ENCODE measurements at places on chromosomes 5 and 9.
A peak's percentile ranks its signal among the peaks of the same experiment; 100 is the strongest.

- no peak for DNase-seq
Observed at GRCh38 chr5:65015767-65016166, 247.0 kb downstream of the CWC27 start.

DNA sequence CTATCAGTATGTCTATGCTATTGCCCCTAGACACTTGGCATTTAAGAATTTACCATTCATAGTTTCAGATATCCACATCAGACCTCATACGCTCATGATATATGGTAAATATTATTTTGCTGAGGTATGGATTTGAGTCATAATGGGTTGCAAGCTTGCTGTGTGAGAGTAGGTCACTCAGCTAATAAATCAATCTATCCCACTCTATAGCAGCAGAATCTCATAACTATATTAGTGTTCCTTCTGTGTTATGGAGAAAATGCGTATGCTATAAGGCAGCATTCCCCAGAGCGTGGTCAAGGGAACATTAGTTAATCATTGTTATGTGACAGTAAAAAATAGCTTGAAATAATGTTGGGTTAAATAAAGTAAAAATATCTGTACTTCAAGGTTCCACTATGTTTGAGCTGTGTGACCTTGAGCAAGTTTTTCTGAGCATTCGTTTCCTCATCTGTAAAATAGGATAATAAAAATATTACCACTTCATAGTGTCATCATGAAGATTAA is 7.7 kb downstream of the TRIM32 start:
- DNase-seq = no peak

GRCh38 chr5:91028499-91028956 is 354.6 kb downstream of the ARRDC3 start:
- DNase-seq = no peak

DNA sequence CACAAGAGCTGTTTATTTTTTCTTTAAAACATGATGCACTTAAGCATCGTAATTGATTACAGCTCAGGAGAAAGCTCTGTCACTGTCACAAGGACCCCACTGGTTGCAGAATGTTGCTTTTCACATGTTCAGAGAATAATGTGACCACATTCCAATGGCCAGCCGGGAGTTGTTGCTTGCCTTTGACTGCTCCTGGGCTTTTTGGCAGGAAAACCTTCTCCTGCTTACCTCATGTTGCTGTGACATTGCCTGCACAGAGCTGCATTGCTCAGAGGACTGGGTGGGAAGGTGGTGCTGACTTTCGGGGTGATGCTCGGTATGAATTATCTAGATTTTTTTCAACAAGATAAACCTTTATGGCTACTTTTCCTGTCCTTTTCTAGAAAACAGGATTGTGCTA is 88.2 kb downstream of the PALM2AKAP2 start:
- DNase-seq = no peak

DNA sequence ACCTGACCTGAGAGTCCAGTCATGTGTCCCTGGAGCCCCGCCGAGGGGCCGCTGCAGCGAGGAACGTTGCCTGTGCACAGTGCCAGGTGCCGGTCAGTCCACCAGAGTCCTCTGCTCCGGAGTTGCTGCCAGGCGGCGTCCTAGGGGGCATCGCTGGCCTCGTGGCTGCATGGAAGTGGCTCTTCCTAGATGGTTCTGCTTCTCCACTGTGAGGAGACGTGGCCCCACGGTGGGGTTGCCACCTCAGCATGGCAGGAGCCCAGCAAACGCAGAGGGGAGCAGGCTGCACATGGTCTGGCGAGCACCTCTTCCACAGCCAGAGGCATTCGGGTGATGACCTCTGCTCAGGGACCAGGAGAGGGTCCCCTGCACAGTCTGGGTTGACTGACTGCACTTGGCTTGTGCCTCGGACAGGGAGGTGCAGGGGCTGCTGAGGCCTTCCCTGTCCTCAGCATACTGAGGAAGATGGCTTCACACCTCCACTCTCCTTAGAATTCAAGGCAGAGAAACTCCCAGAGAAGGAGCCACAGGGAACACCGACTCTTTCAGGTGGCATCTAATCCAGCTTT is 25.9 kb upstream of the POMT1 start:
- no peak for DNase-seq

GRCh38 chr5:105619725-105620124 is 2051.0 kb downstream of the EFNA5 start:
- no peak for DNase-seq

DNA sequence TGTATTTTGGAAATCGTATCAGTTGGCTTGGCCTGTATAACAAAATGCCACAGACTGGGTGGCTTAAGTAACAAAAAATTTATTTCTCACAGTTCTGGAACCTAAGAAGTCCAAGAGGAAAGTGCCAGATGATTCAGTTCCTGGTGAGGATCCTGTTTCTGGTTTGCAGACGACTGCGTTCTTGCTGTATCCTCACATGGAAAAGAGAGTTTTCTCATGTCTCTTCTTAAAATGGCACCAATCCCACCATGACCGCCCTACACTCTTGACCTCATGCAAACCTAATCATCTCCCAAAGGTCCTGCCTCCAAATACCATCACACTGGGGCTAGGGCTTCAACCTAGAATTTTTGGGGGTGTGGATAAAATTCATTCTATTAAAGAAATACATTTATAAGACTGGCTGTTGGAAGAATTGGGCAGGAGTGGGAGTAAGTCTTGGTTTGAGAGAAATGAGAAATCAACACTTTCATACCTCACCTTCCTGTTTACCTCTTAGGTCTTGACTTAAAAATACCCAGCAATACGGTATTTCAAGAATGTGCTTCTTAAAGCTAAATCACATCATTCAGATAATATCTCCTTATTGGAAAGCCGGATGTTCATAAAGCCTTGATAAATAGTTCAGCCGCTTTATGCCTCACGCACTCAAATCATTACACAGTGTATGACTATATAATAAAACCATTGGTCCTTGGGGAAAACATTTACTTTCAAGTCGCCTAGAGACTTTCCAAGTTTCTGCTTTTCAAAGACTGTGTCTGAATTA is 28.7 kb downstream of the PTTG1 start:
- no peak for DNase-seq

DNA sequence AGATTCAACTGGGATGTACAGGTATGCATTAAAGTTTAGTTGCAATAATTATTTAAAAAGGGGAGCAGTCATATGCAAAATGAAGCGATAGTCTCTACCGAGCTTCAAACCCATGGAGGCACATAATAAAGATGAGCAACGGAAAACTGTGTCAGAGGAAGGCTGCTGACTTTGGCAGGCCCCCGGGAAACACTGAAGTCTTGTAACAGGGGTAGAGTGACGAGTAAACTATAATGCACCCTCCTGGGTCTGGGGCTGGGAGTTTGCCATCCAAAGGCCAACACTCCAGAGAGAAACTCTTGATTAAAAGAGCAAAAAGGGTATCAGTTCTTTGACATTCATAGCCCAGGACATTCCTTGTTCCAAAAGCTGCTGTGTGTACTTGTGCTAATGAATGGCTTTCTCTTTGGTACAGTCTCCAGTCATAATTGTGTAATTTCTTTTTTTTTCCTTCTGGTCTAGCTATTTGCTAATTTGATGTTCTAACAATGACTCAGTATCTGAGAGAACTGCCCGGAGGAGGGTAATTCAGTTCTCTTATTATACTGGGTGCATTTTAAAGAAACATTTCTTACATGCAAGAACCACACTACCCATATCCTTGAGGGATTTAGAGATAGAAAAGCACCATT is 59.2 kb downstream of the TNC start:
- DNase-seq = no peak

GRCh38 chr5:175623088-175623487 is 34.8 kb upstream of the HRH2 start:
- no peak for DNase-seq

GRCh38 chr5:38519476-38519875 is 37.0 kb downstream of the LIFR start:
- DNase-seq = no peak

DNA sequence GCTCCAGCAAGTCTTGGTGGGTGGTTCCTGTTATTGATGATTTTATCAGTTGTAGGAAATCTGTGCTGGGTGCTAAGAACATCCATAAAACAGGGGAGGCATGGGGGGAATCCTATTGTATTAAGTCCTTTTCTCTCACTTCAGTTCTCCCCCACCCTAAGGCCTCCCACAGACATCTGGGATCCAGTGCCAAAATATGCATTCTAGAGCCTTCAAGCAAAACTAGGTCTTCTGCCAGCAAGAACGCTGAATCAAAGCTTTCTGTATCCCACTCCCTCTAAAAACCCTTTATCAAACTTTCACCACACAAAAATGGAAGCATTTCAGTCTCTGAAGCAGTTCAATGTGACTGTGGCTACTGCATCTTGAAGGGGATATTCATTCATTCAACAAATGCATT is 281.9 kb downstream of the GAS1 start:
- DNase-seq = no peak

DNA sequence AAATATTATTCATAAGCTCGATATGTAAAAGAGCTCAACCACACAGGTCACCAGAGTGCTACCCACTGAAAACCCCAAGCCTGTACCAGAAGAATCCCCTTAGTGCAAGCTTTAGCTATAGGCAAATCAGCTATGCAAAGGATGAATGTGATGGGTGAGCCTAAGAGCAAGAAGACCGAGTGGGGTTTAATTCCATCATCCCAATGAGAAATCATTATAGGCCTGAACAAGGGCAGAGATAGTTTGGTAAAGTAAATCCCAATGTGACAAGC is 21.8 kb downstream of the ELOVL7 start:
- DNase-seq = no peak

DNA sequence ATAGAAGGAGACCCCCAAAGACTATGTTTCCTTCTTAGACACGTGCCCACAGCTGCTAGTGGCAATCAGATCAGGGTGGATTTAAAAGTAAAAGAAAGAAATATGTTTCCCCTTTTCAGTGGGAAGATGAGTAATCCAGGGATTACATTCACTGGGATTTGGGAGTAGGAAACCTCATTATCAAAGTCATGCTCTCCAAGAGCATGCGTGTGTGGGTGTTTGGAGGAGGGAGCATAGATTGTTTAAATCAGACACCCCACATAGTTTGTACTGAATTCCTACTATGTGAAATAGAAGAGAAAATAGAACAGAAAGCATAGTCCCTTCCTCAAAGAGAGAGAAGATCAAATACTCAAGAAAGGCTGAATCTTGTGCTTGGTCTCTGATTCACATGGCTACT is 65.5 kb upstream of the TBCA start:
- DNase-seq = no peak

- DNase-seq = no peak
Observed at GRCh38 chr5:155532621-155533311, 519.2 kb downstream of the KIF4B start.

GRCh38 chr9:8899511-8899910 is 1099.9 kb upstream of the DMAC1 start:
- DNase-seq = no peak

DNA sequence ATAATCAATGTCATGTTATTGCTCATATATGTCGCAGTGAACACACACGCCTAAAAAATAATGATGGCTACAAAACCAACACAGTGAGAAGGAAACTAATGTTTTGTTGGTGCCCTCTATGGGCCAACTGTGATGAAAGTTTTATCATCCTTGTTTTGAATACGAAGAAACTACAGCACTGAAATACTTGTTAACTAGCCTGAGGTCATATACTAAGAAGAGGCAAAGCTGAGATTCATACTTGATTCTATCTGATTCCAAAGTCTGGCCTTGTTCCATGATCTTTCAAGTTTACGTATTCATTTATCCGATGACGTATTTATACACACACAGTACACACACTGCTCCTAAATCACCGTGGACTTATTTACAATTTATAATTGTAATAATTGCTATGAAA is 16.1 kb upstream of the DRD1 start:
- no peak for DNase-seq

DNA sequence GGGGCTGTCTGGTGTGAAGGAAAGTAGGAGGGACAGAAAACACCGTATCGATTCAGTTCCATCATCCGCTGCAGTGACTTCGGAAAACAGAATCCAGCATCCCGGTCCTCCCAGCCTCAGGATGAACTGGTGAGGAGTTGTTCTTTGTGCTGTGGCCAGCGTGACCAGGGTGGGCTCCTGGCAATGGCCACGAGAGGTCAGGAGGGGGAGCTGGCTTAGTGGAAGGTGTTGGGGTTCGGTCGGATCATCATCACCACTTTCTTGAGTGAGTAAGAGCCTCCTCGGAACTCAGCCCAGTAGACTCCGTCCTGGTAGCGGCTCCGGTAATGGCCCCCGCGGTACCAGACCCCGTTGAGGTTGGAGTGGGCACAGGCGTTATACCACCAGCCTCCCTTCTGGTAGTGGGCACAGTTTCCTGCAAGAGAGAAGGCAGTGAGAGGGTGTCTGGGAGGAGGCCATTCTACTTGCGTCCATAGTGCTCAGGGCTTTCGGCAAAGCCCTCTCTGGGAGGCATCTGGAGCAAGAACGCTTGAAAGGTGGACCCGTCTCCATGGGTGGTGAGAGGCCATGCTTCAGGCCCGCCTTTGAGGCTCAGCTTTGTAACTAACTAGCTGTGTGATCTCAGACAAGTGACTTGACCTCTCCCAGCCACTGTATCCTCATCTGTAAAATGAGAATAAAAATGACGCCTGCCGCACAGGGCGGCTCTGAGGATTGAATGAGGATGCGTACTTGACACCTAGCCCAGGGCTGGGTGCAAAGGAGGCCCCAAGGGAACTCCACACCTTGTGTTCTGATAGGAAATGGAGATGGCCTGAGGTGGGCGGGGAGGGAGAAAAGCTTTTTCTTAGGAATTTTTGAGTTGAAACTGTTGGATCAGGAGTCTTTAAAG is 33.5 kb downstream of the ANGPTL2 start:
- no peak for DNase-seq

DNA sequence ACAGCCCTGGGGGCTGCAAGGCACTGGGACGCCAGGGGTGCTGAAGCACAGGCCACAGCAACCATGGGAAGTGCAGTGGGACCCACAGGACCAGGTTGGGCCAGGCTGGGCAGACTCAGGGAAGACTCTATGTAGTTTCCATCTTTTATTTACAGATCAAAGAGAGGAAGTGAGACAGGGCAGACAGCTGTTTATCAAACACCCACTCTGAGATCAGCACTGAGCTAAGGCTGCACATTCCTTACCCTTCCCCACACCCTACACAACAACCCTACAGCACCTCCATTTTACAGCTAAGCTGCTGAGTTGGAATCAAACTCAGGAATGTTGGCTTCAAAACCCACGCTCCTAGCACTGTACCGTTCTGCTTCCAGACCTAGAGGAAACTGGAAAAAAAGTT is 19.8 kb downstream of the BARHL1 start:
- DNase-seq = peak; percentile 11

DNA sequence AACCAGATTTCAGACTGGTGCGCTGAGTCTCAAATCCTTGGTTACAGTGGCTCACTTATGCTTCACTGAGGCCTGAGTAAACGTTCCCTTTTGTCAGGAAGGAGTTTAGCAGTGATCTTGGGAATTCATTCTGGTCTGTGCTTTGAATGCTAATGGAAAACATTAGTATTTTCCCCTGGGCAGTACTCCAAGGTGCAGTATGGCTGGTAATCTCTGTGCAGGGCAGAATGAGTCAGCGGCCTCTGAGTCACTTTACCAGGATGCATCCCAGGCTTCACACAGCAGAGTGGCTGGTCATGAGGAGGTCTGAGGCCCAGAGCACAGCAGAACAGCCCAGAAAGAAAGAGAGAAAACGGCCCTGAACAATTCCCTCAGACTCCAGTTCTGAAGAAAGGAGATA is 54.0 kb downstream of the PCA3 start:
- DNase-seq = no peak

GRCh38 chr5:151448038-151448985 is 909 bp downstream of the SLC36A1 start:
- DNase-seq = no peak

GRCh38 chr9:88835038-88835466 is 156.2 kb upstream of the S1PR3 start:
- peak; percentile 91 for DNase-seq

All from Jurkat, Clone E6-1 (cell line).